ENCODE measurements at places on chromosomes 11 and 22.
A peak's percentile ranks its signal among the peaks of the same experiment; 100 is the strongest.

- DNase-seq, result no peak
Measured at GRCh38 chr22:27554841-27555456, 246.6 kb downstream of the MN1 start.

GRCh38 chr11:68153742-68154141 is 32.6 kb upstream of the CHKA start:
- DNase-seq, result no peak

- DNase-seq, result no peak
Measured at GRCh38 chr22:38300197-38300945, 16.9 kb downstream of the CSNK1E start.

DNA sequence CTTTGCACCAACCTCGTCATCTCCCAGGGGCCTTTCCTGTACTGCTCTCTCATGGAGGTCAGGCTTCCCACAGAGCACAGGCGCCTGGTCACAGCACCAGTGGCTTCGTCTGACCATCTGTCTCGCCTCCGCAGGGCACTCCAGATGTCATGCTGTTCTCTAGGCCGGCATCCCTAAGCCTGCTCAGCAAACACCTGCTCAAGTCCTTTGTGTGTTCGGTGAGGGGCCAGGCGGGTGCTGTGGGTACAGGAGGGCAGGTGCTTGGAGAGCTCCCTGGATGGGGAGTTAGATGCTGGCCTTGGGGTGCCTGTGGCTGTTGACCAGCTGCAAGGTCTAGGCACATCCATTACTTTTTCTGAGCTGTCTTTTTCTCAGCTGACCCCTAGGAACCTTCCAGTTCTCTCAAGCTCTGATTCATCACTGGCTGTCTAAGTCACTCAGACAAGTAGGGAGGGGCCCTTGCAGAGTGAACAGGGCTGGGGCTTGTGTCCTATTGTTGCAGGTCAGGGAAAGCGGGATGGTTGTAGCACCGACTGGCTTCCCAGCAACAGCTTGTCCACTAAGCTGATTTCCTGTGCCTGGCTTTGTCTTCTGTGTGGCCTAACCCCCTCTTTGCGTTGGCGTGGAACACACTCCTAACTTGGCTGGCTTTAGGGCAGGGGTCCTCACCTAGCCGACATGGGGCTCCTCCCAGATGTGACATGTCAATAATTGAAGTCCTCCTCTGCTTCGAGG is 9.2 kb downstream of the CLDN5 start:
- peak; percentile 66 for DNase-seq

GRCh38 chr11:26937386-26937785 is 56.5 kb upstream of the FIBIN start:
- no peak for DNase-seq

- no peak for DNase-seq
Measured at GRCh38 chr11:120719348-120719747, 207.8 kb downstream of the GRIK4 start.

DNA sequence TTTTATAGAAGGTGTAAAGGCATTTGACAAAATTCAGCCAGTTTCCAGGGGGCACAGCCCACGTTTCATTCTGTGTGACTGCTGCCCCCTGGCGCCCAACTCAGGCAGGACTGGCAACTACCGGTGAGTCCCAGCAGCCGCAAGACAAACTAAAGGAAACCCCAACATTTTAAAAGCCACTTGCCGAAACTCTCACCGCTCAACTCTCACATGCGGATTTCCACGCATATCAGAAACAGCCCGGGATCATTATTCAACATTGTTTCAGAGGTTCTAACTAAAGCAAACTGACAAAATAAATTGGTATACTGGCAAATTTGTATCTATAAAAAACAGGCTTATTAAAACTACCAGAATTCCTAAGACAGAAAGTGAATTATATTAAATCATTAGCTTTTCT is 48.2 kb downstream of the MORC2 start:
- peak; percentile 78 for DNase-seq

GRCh38 chr11:129368889-129369672 is 6.6 kb upstream of the BARX2 start:
- no peak for DNase-seq

- DNase-seq, result peak; percentile 28
Measured at GRCh38 chr11:109971184-109971523, 122.0 kb upstream of the ZC3H12C start.

DNA sequence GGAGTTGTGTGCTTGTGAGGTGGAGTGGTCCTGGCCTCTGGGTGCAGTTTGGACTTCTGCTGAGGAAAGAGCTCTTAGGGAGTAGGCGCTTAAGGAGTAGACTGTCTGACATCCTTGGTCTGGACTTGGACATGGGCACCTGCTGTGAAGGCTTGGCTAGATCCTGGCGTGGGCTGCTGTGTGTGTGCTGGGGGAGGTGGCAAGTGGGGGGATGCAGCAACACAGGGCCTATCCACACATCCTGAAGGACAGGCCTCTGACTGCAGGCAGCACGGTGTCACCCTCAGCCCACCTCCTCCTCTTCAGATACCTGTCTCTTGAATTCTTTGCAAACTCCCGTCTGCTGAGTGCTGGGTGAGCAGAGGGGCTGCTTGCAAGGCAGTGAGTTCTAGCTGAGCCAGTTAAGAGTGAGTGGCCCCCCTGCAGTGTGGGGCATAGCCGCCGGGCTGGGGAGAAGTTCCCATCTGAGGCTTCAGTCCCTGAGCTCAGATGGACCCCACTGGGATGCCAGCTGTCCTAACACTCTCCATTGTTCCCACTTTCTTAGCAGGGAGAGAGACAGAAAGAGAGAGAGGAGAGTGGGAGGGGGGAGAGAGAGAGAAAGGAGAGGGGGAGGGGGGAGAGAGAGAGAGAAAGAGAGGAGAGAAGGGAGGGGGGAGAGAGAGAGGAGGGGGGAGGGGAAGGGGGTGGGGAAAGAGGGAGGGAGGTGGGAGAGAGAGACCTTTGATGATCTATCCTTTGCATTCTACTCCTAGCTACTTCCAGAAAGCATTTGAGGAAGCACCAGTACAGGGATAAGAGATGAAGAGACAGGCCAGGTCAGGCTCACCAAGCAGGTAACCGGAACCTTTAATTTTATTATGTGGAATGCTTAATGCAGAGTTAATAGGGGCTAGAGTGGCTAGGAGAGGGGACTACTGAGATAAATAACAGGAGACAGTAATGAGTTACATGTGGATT is 12.6 kb downstream of the SOX10 start:
- peak; percentile 36 for DNase-seq

- DNase-seq, result no peak
Measured at GRCh38 chr11:17601256-17601671, 54.2 kb downstream of the OTOG start.

- peak; percentile 88 for DNase-seq
Measured at GRCh38 chr11:830295-831117, 2.2 kb upstream of the CD151 start.

- no peak for DNase-seq
Measured at GRCh38 chr22:31329453-31330215, 16.5 kb downstream of the PATZ1 start.

GRCh38 chr11:67642173-67643120 is 2.9 kb upstream of the TBX10 start:
- no peak for DNase-seq

DNA sequence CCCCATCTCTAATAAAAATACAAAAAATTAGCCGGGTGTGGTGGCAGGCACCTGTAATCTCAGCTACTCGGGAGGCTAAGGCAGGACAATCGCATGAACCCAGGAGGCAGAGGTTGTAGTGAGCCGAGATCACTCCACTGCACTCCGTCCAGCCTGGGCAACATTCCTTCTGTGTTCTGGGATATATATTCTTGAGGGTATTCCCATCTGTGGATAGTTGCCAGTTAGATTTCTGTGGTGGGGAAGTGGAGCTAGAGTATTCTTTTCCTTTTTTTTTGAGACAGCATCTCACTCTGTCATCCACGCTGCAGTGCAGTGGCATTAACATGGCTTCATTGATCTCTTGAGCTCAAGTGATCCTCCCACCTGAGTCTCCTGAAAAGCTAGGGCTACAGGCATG is 9.1 kb upstream of the ZNF74 start:
- no peak for DNase-seq

- DNase-seq, result no peak
Measured at GRCh38 chr11:64849598-64850356, 5.3 kb upstream of the CDC42BPG start.

- DNase-seq, result no peak
Measured at GRCh38 chr11:45300715-45301114, 14.6 kb upstream of the SYT13 start.

DNA sequence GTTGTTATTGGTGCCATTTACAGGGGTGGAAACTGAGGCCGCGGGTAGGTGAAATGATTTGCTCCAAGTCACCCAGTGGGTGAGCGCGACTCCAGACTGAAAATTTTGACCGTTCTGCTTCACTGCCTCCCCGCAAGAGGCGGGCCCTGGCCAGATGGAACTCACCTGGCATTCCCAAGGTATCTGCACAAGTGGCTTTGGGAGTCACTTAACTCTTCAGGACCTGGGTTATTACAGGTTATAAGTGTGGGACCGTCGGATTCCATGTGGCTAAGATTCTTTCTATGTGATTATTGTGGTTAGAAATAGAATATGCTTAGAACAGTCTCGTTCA is 598 bp downstream of the CABIN1 start:
- no peak for DNase-seq

GRCh38 chr11:10373340-10373739 is 68.5 kb downstream of the ADM start:
- no peak for DNase-seq

- no peak for DNase-seq
Measured at GRCh38 chr11:95487391-95487790, 256.4 kb upstream of the SESN3 start.

DNA sequence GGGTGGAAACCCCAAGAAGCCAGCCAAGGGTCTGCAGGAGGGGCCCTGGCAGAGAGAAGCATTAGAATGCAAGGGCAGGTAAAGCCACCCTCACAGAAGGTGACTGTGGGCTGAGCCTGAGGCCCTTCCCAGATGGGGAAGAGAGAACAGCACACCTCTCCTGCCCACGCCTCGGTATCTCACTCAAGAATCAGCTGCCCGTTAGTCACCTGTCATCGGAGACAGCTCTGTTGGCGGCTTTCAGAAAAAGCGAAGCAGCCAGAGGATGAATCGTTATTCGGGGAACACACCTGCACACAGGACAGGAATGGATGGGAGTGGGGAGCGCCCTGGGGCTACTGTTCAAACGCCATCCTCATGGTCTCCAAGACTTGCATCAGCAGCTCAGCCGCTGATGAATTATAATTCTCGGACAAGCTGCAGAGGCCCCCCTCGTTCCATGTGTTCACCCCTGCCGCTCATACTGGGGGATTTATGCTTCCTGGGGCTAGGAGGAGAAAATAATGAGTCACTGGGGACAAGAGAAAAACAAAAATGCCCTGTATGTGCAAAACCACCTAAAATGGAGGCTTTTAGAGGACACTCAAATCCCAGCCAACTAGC is 21.6 kb upstream of the TMA7B start:
- DNase-seq, result no peak

- no peak for DNase-seq
Measured at GRCh38 chr11:5564259-5565019, 16.1 kb upstream of the OR52H1 start.

- DNase-seq, result peak; percentile 86
Measured at GRCh38 chr11:61574611-61575010, 6.3 kb downstream of the SYT7 start.

DNA sequence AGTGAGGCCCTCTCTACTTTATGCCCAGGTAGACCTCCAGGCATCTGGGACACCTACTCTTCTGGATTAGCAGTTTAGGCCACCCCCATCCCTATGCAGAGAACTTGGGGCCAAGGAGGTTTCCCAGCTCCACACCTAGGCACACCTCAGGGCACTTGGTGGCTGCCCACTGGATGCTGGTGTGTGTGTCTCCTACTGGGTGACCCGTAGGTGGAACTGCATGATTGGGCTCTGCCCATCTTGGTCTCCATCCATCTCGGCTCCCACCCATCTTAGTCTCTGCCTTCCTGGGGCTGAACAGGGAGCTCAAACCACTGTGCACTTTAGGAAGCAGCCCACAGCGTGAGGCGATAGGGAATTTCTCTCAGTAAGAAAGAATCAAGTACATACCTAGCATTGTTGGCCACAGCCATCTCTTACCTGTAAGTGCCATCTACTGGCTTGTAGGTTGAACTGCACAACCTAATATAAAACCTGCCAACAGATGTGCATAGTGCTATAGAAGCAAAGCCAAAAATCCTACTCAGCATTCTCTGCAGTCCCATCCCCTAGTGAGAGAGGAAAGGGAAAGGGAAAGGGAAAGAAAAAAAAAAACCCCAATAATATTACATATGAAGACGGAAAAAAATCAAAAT is 61.6 kb upstream of the PTPN5 start:
- no peak for DNase-seq

DNA sequence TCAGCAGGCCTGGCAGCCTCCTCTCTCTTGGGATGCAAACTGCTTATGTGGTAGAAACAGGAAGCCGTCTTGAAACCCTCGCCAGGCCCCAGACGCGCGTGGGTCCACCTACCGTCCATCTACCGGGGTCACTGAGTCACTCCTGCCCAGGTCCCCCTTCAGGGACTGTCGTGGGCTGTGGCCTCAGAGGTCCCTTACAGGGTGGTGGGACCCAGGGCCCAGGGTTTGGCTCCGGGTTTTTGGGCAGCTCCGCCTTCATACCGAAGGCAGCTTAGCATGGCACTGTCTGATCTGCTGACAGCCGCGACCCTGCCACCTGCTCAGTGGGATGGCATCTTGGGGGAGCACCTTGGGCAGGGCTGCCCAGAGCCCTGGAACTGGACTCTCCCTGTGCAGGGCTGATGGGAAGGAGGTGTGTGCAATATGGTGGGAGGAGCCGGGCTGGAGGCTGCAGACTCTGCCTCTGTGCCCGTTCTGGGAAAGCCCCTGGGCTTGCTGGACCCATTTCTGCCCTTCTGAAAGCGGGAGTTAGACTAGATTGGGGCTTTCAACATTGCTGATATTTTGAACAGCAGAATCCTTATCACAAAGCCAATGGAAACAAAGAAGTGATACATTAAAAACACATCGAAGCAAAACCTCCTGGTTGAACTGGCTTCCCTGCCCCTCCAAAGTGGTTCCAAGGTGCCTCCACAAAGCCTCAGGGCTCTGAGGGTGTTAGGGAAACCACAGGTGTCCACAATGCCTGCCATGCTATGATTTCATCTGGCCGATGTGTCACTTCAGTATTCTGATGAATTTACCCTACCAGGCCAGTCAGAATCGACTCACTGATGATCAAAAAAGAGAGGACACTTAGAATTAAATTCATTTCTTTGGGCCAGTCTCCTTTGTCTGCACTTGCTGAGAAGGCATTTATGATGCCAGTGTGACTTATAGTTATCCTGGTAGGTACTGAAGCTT is 316.5 kb downstream of the KIRREL3 start:
- no peak for DNase-seq

DNA sequence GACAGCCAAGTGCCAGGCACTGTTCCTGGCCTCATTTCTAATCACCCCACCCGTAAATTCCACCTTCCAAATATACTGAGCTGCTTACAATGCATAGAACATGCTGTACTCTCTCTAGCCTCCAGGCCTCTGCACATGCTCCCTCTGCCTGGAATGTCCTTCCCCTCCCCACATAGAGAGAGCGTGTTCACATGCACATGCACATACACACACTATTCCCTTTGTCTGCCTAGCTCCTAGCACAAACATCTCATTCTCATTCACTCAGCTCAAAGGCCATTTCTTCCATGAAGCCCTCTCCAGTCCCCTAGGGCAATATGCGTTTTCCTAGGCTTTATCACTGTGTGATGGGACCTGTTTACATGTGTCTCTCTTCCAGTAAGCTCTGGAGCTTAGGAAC is 144.6 kb downstream of the WT1 start:
- DNase-seq, result no peak
